A549 treated with RU486 at 1 μM for 4 hours (cell line): ENCODE measurements at places on chromosomes 1 and 21. TPM values are rescaled to one million over a fixed set of nuclear protein-coding genes. Genes with fewer than 3 reads are reported as not detected.

The DNAH14 gene
- total RNA-seq, result 6.8 to 18.1 TPM (median 17.5 TPM) in 5 replicates

The MYOG gene
- not detected in 5 replicates for total RNA-seq

The RNF207 gene
- total RNA-seq, result 9.8 to 16.6 TPM (median 14.4 TPM) in 5 replicates

The KCNE1 gene
- total RNA-seq, result not detected in 5 replicates

The ZYG11B gene
- total RNA-seq, result 1.9 to 5.3 TPM (median 4.6 TPM) in 5 replicates
